ENCODE measurements at places on chromosomes 6 and 20. TPM values are rescaled to one million over a fixed set of nuclear protein-coding genes. Genes with fewer than 3 reads are reported as not detected.

DNA sequence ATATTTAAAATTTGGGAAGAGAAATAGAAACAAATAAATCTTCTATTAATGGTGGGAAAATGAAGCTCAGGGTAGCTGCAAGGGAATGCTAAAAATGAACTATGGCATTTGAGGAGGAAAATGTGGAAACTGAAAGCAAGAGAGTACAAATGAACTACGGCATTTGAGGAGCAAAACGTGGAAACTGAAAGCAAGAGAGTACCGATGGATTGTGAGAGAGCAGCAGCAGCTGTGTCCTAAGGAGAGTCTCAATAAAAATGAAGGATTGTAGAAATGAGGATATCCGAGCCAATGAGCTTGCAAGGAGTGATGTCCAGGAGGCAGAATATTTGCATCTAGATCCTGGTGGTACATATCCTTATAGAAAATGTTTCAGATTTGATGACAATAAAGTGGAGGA, 547.1 kb upstream of the ZNF337 start:
- no peak for DNase-seq
- H3K4me1 ChIP-seq = no peaks in the 10 kb centered on the region
- no peaks in the 10 kb centered on the region for H3K27me3 ChIP-seq

DNA sequence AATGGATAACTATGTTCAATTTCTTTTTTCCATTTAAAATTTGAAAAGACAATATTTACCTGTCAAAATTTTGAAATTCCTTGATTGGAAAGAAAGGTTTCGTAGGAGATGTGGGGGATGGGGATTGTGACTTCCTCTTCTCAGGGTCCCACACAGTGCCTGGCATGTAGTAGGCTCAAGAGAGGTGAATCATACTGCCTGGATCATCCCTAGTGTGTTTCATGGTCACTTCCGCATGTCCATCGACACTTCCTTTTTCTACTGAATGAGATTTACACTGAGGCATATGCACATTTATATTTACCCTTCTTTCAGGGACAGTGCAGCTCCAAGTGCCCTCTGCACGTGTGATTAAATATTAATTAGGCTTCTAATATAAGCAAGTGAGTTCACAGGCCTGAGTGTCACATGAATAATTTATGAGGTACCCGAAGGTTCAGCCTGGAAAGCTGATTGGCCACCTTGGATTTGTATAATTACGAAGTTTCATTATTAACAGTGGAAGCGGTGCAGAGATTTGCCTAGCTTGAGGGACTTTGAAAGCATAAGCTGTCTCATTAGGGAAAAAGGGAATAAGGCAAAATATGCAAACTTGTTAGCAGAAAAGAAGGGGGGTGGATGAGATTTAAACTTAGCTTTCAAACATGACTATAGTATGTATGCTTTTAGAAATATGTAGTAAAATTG, 177.5 kb upstream of the MMS22L start:
- no peaks in the 10 kb centered on the region for H3K27me3 ChIP-seq
- H3K27ac ChIP-seq = no peak overlapping the region
- no peak overlapping the region for H3K4me3 ChIP-seq

The AIF1 gene
- not detected for polyA plus RNA-seq

The HSP90AB1 gene
- polyA plus RNA-seq = 1,069 TPM

All from SK-N-SH (cell line).